Inflammatory macrophage treated with lipopolysaccharide for 4 hours (primary cell): ENCODE measurements at places on chromosomes 1 and 21.
A peak's percentile ranks its signal among the peaks of the same experiment; 100 is the strongest.

- DNase-seq: peak; percentile 3
Measured at GRCh38 chr21:31136891-31137290, 98.6 kb upstream of the KRTAP19-8 start.

GRCh38 chr1:208089149-208089548 is 155.0 kb downstream of the PLXNA2 start:
- no peak for DNase-seq

DNA sequence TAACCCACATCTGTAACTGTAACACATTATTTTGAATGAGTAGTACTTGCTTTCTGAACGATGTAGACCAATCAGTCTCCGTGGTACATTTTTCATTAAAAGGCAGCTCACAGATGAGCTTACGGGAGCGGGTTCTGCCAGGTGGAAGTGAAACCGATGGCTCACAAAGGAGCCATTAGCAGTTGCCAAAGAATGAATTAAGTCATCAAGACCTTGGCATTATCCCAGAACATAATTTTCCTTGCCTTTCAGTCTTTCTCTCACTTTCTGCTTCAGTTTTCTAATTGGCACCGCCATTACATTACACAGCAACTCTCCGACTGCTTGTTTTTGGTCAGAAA is 33.5 kb upstream of the UTS2 start:
- peak; percentile 70 for DNase-seq

GRCh38 chr1:155522069-155522468 is 40.5 kb downstream of the ASH1L start:
- DNase-seq: no peak

- DNase-seq: peak; percentile 84
Measured at GRCh38 chr21:43575473-43575844, 83.8 kb downstream of the HSF2BP start.

DNA sequence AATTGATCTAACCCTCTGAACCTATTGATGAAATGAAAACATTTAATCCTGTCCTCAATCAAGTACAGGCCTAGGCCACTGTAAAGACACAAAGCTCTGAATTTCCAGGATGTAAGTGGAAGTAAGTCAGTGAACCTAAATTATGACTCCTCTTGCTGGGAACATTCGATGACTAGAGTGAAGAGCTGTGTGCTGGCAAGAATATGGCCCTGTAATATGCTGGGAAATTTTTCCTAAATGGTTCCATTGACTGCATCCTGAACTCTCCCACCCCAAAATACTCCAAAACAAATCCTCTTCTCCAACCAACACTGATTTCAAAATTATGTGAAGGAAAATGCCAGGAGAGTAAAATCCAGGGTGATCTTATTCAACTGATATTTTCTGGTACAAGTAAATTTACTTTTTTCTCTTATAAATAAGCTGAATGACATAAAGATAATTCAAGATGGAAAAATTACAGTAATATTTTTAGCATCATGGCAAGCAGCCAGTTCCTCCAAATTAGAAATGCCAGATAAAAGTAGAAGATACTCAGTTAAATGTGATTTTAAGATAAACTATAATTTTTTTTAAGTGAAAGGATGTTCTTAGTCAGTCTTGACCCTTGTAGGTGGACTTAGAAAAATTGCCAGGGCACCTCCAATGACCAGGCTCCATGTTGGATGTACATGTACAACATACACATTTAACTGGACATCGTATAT is 269.4 kb downstream of the PTGER3 start:
- DNase-seq: no peak

GRCh38 chr1:50490640-50491039 is 67.4 kb upstream of the DMRTA2 start:
- DNase-seq: peak; percentile 28

DNA sequence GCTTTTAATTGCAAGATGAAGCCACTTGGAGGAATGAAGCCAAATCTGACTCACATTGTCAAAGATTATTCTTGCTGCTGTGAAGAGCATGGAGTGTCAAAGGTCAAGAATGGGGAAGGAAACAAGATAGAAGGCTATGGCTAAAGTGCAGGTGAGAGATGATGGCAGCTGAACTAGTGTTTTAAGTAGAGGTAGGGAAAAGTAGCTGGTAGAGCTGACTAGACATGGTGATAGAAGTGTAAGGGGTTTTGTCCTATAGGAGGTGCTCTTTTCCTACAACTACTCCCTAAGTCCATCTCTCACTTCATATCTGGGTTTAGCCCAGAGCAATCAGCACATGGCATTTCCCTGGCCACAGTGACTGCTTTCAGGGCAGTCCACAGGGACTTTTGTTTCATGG is 11.8 kb downstream of the UBE2T start:
- no peak for DNase-seq

DNA sequence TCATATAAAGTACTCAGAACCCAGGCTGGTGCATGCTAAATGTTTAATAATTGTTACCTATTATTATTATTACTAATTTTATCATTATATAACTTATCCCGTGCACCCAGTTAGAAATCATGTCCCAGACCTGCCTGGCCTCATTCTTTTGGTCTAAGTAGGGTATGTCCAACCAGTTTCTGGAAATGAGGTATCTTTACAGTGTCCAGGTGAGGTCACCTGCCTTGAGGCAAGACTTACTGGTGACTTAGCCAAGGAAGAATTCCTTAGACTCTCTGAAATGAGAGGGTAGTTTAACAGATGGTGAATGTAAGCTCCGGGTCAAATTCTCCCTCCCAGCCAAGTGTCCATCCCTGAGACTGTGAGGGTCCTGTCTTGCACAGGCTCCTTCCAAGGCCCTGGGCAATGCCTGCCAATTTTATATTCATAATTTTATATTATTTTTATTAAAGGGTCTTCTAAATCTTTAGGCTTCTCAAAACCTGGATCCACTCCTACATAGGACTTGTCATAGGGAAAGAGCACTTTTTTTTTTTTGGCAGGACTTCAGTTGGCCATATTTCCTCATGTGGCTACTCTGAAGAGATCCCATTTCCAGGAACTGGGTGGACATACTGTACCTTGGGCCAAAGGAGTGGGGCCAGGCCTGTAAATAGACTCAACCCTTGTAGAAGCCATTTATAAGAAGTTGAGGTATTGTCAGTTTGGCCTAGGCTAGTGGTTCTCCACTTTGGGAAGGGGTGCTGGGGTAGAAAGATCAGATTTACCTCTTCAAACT is 96.7 kb upstream of the KCNA3 start:
- no peak for DNase-seq

- DNase-seq: peak; percentile 36
Measured at GRCh38 chr21:41369105-41369919, 7.5 kb downstream of the MX2 start.

- DNase-seq: no peak
Measured at GRCh38 chr1:7120863-7121621, 335.8 kb downstream of the CAMTA1 start.

GRCh38 chr21:24123785-24124184 is 1483.5 kb downstream of the MRPL39 start:
- DNase-seq: no peak

DNA sequence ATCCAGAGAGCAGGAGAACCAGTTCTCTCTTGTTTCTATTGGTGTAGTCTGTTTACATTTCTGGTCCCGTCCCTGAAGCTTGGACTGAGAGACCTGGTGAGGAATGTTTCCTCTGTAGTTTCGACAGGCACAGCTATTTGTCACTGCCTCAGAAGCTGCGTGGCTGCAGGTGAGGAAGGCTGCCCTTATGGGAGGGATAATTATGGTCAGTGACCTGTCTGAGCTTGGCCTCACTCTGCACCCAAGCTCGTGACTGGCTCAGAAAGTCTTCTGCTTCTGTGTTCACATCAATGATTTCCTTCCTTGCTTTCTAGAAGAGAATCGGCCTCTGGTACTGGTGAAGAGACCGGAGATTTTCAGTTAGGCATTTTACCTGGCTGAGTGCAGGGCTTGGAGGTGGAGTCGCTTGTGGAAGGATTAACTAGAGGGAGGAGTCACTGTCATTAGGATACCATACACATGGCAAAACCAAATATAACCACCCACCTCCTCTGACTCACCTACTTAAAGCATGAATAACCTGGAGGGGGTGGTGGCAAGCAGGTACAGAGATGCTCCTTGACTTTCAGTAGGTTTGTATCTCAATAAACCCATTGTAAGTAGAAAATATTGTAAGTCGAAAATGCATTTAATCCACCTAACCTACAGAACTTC is 19.9 kb upstream of the WDR26 start:
- DNase-seq: no peak

DNA sequence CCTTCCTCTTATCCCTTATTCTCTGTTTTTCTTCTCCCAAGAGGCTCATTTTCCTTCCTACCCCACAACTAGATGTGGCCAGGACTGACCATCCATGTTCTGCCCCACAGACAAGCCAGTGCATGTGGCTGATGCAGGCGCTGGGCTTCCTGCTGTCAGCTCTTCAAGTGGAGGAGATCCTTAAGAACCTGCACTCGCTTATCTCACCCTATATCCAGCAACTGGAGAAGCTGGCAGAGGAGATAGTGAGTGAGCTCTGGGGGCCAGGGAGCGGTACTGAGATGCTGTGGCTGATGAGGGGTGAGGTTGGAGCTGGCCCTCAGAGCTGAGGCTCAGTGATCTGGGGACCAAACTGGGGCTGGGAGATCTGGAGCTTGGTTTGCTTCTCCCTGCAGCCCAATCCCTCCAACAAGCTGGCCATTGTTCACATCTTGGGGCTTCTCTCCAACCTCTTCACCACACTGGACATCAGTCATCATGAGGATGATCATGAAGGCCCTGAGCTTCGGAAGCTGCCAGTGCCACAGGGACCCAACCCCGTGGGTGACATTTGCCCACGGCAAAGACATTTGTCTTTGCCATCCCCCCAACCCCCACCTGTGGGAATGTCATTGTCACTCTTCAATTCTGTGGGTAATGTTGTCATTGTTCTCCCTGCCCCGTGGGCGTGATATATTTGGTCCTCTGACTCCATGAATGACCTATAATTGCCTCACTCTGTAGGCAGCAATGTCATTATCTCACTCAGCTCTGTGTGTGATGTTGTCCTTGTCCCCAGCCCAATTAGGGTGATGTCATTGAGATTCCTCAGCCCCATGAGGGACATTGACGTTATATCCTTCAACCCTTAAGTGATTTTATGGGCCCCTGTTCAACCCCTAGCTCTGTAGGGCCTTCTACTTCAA is 11.2 kb upstream of the DPH2 start:
- DNase-seq: no peak

- peak; percentile 76 for DNase-seq
Measured at GRCh38 chr1:207499573-207499972, 3.6 kb downstream of the CR1 start.

GRCh38 chr1:22080191-22080590 is 27.7 kb downstream of the CDC42 start:
- DNase-seq: no peak

DNA sequence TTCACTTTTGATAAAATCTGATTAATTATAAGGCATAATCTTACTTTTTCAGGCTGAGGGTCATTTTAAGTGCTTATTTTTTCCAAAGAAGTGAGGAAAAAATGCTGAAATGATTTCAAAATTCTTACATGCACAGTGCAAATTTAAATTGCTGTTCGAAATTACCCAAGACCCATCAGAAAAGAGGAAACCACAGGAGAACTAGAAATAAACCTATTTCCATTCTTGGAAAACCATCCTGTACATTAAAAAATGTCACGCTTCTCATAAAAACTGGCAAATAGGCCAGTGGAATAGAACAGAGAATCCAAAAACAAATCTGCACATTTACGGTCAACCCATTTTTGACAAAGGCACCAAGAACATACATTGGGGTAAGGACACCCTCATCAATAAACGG is 414.9 kb downstream of the SMYD3 start:
- peak; percentile 31 for DNase-seq

DNA sequence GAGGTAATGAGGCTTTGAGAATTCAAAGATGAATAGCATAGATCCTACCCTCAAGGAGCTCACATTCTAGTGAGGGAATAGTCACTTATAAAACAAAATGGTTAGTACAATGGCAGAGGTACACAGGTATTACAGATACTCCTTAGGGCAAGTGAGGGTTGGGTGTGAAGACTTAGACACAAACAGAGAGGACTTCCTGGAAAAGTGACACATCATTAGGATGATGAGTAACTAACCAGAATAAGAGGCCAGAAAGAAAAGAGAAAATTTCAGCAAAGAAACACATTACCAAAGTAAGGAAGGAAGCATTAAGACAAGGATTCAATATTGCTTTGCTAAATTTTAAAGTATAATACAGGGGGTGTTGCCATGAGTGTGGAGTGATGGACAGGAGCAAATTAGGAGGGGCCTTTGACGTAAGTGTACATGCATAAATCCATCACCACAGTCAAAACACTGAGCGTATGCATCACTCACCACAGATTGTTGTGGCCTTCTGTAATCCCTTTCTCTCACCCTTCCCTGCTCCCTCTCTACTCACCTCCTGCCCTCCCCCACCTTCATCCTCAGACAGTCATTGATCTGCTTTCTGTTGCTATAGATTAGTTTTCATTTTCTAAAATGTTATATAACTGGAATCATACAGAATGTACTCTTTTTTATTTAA is 7.9 kb downstream of the CD53 start:
- peak; percentile 74 for DNase-seq

DNA sequence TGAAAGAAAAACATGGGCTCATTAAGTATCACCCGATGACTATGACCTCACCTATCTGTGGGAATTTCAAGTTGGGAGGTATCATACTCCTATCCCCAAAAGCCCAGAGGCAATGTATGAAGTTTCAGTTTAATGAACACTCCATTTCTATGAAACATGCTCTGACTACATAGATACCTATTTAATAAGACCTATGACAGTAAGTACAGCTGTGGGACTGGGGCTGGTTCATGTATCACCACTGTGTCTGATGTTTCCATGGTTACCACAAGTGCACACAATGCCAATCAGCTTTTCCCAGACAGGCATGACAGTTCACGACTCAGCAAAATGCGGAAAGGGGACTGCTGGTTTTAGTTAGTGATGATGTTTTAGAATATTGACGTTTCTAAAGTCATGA is 167.7 kb downstream of the SIPA1L2 start:
- no peak for DNase-seq

DNA sequence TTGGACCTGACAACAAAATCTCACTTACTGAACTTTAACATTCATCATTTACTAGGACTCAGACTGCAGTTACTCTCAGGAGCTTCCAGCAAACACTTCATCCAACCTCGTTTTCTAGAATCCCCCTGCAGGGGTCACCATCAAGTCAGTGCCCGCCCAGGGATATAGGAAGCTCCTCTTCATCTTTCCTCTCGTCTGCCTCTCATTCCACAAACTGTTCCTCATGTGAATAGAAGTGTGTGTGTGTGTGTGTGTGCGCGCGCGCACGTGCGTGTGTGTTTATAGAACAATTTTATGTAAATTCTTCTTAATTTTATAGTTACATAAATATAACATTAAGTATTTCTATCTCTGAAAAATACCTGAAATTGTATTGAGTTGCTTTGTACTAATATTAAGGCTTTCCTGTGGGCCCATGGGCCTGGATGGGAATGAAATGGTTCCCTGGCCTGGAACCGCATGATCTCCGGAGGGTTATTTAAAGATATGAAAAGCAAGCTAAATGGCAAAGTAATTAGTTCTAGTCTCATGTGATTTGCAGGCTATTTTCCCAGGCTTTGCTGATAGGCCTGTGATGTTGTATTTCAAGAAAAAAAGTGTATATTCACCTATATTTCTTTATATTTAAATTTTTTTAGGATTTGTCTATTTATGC is 21.7 kb upstream of the ABCD3 start:
- no peak for DNase-seq

GRCh38 chr1:175216444-175216843 is 23.9 kb upstream of the KIAA0040 start:
- DNase-seq: no peak

- no peak for DNase-seq
Measured at GRCh38 chr1:113931451-113931851, 2.3 kb downstream of the HIPK1 start.

- peak; percentile 57 for DNase-seq
Measured at GRCh38 chr21:31158789-31159581, 120.7 kb upstream of the KRTAP19-8 start.
